ENCODE measurements at places on chromosomes 7 and 10. TPM values are rescaled to one million over a fixed set of nuclear protein-coding genes. Genes with fewer than 3 reads are reported as not detected.
A peak's percentile ranks its signal among the peaks of the same experiment; 100 is the strongest.

DNA sequence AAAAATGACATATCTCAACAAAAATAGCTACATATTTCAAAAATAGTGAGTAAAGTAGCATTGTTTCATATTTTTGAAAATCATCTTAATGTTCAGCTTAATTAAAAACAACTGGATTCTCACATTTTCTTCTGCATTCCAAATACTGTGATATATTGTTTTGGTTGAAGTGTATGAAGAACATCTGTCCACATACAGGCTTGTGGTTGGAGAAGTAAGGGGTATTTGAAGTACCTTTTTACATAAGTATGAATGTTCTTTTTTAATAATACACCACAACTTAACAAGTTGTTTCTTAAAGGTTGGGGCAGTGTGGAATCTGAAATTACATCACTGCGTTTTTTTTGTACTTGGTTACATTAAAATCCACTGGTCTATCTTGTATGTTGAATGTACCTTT is 442.5 kb downstream of the KIF20B start:
- DNase-seq: no peak

- peak; percentile 74 for DNase-seq
Measured at GRCh38 chr10:79374312-79375191, 27.3 kb downstream of the PPIF start.

DNA sequence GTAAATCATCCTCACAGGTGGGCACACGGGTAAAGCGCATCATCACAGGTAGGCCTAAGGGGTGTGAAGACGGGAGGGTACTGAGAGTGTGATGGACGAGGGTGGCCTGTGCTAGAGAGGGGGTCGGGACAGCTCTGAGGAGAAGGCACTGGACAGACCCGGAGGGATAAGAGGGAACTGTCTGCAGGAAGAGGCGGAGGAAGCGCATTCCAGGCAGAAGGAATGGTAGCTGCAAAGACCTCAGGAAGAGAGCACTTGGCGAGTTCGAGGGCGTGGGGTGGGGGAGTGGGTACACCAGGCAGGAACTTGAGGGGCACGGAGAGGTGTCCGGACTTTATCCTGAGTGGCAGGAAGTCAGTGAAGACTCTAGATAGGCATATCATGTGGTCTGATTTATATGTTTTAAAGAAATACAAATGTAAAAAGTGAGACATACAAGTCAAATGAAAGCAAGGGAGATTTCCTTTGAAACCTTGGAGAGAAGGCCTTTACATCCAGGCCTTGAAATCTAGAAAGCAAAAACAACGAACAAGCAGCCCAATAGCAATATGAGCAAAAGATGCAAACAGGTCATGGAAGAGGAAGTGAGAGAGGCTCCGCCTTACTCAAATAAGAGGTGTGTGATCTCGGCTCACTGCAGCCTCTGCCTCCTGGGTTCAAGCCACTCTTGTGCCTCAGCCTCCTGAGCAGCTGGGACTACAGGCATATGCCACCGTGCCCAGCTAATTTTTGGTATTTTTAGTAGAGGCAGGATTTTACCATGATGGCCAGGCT is 3.6 kb downstream of the LHPP start:
- peak; percentile 66 for DNase-seq

- DNase-seq: no peak
Measured at GRCh38 chr10:12287772-12288171, 61.6 kb upstream of the CAMK1D start.

- no peak for DNase-seq
Measured at GRCh38 chr7:24307326-24307725, 23.3 kb downstream of the NPY start.

DNA sequence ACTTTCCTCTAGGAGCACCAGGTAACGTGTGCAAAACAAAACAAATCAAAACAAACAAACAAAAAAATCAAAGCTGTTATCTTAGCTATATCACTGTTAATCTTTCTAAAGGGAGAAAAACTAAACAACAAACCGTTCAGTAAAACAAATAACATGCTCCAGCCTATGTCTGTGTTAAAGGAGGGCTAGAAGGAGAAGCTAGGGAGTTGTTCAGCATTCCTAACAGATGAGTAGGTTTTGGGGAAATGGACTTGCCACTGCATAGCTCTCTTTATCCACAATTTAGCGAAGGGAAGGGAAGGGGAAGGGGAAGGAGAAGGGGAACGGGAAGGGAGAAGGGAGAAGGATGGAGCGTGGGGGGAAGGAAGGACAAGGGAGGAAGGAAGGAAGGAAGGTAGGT is 134.2 kb upstream of the AKR1E2 start:
- no peak for DNase-seq

SPDYE8 gene
- total RNA-seq: not detected

LBX1 gene
- not detected for total RNA-seq

TES gene
- total RNA-seq: 62.7 TPM

Measured in B cell (primary cell).